Non-pigmented ciliary epithelial cell (primary cell): ENCODE measurements at places on chromosomes 5 and 9.

- DNase-seq = no peak
Measured at GRCh38 chr9:13378154-13378553, 98.7 kb upstream of the MPDZ start.

DNA sequence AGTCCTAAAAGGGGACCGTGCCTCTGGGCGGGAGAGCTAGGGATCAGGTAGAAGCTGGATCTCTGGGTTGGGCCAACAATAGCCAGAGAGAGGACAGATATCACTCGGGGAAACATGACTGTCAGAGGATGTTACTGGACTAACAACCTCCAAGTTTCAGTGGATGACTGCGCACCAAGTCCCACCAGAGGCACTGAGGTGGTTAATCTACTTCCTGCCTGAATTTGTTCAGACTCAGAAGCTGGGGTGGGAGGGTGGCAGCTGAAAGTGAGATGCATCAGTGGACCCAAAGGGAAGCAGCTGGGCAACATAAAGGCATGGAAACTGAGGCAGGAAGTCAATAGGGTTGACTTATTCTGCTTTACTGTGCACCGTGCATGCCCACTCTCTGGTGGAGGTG lies 130.1 kb upstream of the SLC44A1 start:
- DNase-seq = no peak

GRCh38 chr5:141558150-141558549 lies 60.6 kb downstream of the DIAPH1 start:
- no peak for DNase-seq

DNA sequence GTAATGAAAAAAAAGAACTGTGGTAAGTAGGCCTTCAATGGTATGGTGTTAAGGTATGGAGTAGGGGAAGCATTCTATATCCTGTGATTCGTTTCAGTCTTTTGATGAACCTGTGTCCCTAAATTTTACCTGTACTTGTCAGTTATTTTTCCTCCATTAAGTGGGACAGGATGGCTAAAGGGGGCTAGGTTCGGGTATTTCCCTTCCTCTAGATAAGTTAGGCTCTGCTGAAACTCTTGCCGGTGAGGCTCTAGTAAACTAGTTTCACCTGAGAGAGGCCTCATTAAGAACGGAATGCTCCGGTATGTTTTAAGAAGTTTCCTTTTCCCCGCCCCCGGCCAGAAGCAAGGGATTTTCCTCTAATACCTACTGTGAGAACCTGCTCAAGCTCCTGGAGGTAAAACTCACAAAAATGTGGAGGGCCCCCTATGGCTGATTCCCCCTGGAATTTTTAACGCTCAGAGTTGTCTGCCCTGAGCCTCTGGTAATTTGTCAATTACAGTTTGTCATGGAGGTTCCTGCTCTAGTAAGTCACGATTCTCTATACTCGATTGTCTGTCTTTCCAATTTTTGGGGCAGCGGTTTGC lies 87.7 kb downstream of the MACIR start:
- DNase-seq = no peak

- peak; percentile 45 for DNase-seq
Measured at GRCh38 chr5:159773062-159773924, 143.0 kb upstream of the ADRA1B start.

DNA sequence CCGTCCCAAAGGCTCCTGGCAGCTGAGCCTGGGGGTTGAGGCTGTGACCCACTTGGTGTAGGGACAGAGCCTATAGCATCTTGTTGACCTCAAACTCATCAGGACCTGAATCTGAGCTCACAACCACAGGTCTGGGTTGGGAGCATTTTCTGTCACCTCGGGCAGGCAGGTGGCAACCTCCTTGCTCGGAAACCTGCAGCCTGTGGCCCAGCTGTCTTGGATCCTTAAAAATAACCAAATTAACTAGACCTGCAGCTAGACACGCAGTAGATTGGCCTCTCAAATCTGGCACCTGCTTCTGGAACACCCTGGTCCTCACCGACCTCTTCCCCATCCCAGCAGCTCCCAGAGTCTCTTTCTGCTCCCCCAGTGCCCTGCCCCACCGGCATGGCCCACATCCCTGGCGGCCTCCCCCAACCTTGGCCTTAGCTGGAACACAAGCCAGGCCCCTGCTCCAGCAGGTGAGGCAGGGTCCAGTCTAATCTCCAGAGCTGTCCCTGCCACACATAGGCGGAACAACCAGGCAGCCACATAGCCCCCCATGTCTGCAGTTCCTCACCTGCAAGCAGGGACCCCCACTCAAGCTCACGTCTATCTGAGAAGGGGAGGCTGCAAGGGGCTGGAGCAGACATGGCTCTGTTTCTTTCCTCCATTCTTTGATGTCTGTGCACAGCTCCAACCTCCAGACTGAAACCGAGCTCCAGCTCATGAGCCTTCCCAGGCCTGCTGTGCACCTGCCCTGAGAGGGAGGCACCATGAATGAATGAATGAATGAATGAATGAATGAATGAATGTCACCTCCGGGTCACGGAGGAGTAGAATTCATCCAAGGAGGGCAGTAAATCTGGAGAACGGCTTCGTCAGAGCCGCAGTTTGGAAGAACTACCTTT lies 28.3 kb downstream of the PAEP start:
- DNase-seq = no peak

- no peak for DNase-seq
Measured at GRCh38 chr5:149378241-149378820, 761 bp downstream of the IL17B start.

GRCh38 chr5:140295414-140295813 lies 7.5 kb downstream of the PFDN1 start:
- peak; percentile 98 for DNase-seq

DNA sequence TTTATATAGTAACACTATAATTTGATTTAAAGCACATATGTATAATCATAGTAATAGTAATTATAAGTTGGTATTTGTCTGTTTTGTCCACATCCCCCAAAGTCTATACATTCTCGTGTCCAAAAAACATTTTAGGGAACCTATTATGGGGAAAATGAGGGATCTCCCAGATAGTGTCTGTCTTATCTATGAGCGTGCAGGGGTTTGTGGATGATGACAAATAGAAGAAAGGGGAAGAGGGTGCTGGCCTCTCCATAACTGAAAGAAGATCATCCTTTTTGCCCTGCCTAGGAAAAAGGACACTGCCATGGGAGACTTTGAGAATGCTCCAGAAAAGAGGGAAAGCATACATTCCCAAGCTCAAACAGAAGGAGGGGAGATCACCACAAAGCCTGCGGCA lies 45.3 kb downstream of the C5orf22 start:
- DNase-seq = no peak
